ENCODE measurements at places on chromosomes 16 and 17.
A peak's percentile ranks its signal among the peaks of the same experiment; 100 is the strongest.

DNA sequence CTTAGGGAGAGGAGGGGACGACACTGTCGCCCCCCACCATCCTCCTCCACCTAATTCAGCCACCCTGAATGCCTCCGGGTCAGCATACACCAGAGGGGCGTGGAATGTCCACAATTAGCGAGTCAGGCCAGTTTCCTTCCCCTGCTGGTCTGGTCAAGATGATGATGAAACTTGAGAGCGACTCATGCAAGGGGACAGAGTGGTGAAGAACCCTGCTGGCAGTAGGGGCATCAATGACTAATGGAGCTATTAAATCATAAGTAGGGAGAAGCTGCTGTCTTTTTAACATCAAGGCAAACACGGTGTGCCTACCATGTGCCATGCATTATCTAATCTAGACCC is 7.2 kb downstream of the SPACA3 start:
- no peaks in the 10 kb centered on the region for H3K4me1 ChIP-seq
- H3K27ac ChIP-seq: no peak overlapping the region
- H3K27me3 ChIP-seq: peaks cover 39% of the 10 kb centered on the region

- H3K27ac ChIP-seq: no peak overlapping the region
- H3K27me3 ChIP-seq: peaks cover 6% of the 10 kb centered on the region
- no peak overlapping the region for H3K4me3 ChIP-seq
- DNase-seq: no peak
- H3K4me1 ChIP-seq: no peaks in the 10 kb centered on the region
These were observed 378.1 kb downstream of the HAPSTR1 start for GRCh38 chr16:9469512-9469911.

DNA sequence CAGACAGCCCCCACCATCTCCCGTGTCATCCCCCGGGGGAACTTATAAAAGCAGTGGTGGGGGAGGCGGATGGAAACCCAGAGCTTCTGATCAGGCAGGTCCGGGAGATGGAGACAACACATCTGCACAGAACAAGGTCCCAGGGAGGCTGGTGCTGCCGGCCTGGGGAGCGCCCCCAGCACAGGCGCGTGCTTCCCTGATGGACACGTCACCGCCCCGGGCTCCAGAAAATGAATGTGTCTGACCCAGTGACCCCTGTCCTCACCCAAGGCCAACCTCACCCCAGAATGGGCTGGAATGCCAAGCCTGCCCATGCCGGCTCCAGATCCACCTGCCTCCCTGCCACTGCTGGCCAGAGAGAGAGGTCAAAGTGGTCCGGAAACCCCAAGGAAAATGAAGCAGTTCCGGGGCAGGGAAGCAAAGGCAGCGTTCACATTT is 12.5 kb downstream of the SLC7A5 start:
- no peak overlapping the region for H3K4me3 ChIP-seq
- H3K36me3 ChIP-seq: peaks cover 24% of the 10 kb centered on the region
- H3K4me1 ChIP-seq: peaks cover 64% of the 10 kb centered on the region
- DNase-seq: peak; percentile 91
- H3K27ac ChIP-seq: no peak overlapping the region

DNA sequence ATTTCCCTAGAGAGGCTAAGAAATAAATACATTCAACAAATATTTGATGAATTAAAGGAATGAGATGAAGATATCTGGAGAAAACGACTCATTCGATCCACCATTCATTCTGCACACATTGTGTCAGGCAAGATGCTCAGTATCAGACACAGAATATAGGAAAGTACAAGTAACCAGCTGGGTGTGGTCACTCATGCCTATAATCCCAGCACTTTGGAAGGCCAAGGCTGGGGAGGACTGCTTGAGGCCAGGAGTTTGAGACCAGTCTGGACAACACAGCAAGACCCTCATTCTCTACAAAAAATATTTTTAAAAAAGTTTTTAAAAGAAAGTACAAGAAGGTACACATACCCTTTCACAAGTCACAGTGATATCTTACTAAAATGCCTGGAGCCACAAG is 42.3 kb downstream of the CRLF3 start:
- no peaks in the 10 kb centered on the region for H3K4me1 ChIP-seq
- no peak for DNase-seq
- H3K27ac ChIP-seq: no peak overlapping the region
- H3K27me3 ChIP-seq: no peaks in the 10 kb centered on the region

- no peak overlapping the region for H3K27ac ChIP-seq
- no peaks in the 10 kb centered on the region for H3K27me3 ChIP-seq
- no peak for DNase-seq
- H3K4me1 ChIP-seq: no peaks in the 10 kb centered on the region
- H3K4me3 ChIP-seq: no peak overlapping the region
These were observed 23.4 kb downstream of the SUPT6H start for GRCh38 chr17:28685366-28685765.

All from PC-9 (cell line).